Heart left ventricle (tissue), 16 donors: ENCODE measurements at places on chromosomes 11 and 22. TPM values are rescaled to one million over a fixed set of nuclear protein-coding genes. Genes with fewer than 3 reads are reported as not detected.
A peak's percentile ranks its signal among the peaks of the same experiment; 100 is the strongest.

- peak; percentile 26 for DNase-seq
These were observed 194.4 kb upstream of the PGR start for GRCh38 chr11:101323997-101324396.

DNA sequence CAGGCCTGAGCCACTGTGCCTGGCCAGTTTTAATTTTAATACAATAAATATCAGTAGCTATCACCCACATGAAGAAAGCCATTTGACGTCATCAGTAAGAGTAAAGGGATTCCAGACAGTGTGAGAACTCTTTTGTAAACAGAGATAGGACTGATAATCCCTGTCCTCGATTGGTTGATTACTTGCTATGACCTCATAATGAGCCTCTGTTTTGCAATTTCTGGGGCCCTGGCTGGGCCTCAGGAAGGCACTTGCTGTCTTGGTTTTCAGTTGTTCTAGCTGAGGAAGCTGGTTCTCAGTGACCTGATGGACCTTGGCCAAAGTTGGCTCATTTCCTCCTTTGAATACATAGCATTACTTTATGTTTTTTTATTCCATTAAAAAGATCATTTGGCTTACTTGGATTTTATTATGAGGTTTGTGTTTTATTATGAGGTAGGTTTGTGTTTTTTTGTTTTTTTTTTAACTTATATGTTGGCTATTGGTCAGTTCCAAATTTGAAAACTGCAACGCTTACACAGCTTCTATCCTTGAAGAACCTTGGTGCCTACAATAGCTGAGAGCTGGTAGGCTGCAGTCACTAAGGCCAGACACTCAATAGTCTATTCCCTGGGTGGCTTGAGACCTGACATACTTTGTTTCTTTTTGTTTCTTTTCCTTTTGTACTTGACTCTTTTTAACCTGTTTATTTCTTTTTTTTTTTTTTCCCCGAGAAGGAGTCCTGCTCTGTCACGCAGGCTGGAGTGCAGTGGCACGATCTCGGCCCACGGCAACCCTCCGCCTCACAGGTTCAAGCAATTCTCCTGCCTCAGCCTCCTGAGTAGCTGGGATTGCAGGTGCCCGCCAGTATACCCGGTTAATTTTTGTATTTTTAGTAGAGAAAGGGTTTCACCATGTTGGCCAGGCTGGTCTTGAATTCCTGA lies 20.0 kb downstream of the MARK2 start:
- peak; percentile 48 for DNase-seq

- no peak for DNase-seq
These were observed 1827.5 kb upstream of the RAG2 start for GRCh38 chr11:38425578-38425977.

- no peak for DNase-seq
These were observed 1295.9 kb downstream of the JRKL start for GRCh38 chr11:97685695-97686094.

The CBLIF gene
- total RNA-seq, result not detected

The CRYBB1 gene
- total RNA-seq, result 0.44 TPM

- DNase-seq, result no peak
These were observed 561.1 kb upstream of the CADM1 start for GRCh38 chr11:116065191-116065895.

- no peak for DNase-seq
These were observed 32.0 kb downstream of the TMEM184B start for GRCh38 chr22:38240734-38241252.

The SCN4B gene
- 12.9 TPM for total RNA-seq

- no peak for DNase-seq
These were observed 45.5 kb downstream of the ENDOD1 start for GRCh38 chr11:95135155-95135554.

- peak; percentile 39 for DNase-seq
These were observed 34.2 kb upstream of the FSHB start for GRCh38 chr11:30196400-30197206.

GRCh38 chr11:72303179-72303578 lies 59.2 kb upstream of the PHOX2A start:
- no peak for DNase-seq

DNA sequence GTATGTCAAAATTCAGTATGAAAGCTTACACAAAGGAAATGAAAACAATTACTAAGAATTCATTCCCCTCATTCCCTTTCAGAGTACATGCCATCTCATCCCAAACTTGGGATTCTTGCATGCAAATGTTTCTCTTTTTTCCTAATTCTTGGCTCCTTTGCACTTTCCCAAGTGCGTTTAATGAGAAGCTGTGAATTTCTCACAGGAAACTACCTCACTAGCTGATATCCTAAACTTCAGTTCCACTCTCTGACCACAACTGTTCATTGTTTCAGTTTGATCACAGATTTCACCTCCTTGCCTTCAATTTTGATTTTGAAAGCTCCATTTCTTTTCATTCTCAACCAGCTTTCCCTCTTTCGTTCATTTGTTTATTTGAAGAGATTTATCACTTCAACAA lies 5.9 kb upstream of the ARL14EP start:
- no peak for DNase-seq

The RASSF10 gene
- 0.56 TPM for total RNA-seq

- no peak for DNase-seq
These were observed 386.5 kb downstream of the SOX6 start for GRCh38 chr11:15969701-15970329.

The DRICH1 gene
- not detected for total RNA-seq

DNA sequence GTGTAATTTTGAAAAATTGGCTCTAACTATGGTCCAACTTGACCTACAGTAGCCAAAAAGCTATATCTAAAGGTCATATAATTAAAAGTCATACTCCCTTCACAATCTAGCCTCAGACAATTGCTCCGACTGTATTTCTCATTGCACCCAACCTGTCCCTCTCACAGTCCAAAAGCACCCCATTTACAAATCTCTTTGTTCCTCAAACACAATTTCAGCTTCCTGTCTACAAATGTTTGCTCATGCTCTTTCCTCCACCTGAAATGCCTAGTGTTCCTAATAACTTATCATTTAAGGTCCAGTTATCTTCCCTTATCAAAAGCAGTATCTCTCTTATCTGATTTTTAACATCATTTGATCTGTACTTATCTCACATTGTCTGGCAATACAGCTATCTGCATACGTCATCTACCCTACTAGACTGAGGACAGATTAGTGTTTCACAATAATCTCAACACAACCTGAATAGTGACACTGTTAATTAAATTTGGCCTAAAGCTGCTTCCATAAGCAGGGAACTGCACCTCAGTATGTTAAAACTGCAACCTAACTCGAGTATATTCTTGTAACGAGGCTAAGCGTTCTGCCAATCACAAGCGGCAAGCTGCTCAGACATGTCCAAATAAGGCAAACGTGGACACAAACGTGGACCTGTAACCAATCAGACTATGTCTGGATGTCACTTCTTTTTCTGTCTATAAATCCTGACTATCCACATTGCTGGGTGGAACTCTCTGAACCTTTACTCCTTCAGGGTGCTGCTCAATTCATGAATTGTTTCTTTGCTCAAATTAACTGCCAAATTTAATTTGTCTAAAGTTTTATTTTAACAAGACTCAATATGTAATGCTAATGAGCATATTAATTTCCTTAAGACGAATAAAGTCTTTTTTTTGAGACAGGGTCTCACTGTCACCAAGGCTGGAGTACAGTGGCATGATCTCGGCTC lies 15.9 kb downstream of the PICALM start:
- DNase-seq, result no peak

GRCh38 chr11:72254299-72254993 lies 10.5 kb upstream of the PHOX2A start:
- DNase-seq, result no peak

DNA sequence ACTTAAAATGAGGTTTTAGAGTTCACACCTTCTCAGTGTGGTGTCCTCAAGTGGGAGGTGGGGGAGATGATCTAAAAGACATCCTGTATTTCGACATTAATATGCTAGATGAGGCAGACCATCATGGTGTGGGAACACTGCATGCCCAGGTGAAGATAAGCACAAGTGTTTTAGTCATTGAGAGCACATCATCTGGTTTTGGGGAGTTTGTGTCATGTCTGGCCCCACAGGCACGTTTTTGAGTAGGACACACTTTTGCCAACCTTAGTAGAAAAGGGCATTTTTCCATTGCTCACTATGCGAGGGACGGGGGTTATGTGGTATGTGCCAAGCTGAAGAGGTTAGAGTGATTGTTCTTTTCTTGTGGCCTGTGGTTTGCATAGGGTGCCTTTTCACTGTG lies 189.3 kb downstream of the DBX1 start:
- DNase-seq, result no peak

- no peak for DNase-seq
These were observed 153.2 kb upstream of the E2F8 start for GRCh38 chr11:19393941-19394340.

The TMEM191C gene
- total RNA-seq, result 0.42 TPM

- no peak for DNase-seq
These were observed 34.6 kb downstream of the SPECC1L start for GRCh38 chr22:24305260-24305692.

DNA sequence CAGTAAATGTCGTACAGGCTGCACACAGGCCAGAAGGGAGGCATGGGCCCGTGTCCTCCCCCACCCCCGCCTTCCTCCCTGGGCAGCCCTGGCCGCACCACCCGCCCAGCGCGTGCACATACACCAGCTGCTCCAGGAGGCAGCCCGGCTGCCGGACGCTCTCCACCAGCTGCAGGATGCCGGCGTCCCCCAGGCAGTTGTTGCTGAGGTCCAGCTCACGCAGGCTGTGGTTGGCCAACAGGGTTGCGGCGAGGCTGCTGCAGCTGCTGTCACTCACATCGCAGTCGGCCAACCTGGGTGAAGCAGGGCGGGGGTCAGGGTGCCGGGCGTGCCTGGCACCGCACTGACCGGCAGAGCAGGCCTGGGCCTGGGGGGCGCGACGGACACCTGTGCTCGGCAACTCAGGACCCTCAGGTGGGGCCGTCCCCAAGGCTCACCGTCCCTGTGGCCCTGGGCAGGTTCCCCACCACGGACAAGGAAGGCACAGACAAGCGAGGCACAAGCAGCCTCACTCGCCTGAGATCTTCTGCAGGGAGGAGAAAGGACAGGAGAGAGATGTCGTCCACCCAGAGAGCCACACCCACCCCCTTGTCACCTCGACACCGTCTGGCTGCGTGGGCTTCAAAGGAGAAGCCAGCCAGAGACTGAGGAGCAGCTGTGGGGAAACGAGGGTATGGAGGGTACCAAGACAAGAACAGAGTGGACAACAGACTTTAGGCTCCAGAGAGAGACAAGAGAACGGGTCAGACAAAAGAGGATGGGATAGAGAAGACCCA lies 12.1 kb downstream of the RNH1 start:
- DNase-seq, result peak; percentile 17

DNA sequence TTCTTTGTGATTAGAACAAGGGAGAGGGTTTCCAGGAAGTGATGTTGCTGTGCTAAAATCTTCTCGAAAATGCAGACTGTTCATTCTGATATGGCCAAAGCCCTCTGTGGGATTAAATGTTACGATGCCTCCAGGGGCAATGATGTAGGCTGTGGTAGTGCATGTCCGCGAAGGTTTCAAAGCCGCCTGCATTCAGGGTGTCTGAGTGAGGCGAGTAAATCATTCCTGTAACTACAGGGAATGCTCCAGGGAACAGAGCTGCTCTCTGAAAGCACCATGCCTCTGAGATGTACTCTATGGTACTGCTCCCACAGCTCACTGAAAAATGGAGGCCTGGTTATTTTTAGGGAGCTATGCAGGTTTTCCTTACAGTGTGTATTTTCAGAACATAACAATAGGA lies 21.2 kb downstream of the PDGFD start:
- no peak for DNase-seq

- DNase-seq, result no peak
These were observed 37.0 kb upstream of the PPARA start for GRCh38 chr22:46113110-46113909.

DNA sequence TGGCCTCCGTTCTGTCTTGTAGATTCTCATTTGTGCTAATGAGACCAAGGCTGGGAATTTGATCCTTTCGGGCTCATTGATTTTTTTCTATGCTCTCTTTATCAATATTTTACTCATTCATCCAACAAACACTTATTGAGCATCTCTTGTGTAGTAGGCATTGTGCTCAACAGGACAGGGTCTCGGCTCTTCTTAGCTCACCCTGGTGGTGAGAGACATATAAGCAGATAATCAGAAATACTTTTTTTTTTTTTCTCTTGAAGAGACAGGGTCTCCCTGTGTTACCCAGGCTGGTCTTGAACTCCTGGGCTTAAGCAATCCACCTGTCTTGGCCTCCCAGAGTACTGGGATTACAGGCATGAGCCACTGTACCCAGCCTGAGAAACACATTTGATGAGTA lies 48.0 kb upstream of the SLC5A1 start:
- DNase-seq, result no peak

- DNase-seq, result no peak
These were observed 769.6 kb downstream of the NTM start for GRCh38 chr11:132140056-132140455.

The FOLR2 gene
- 24.7 TPM for total RNA-seq

DNA sequence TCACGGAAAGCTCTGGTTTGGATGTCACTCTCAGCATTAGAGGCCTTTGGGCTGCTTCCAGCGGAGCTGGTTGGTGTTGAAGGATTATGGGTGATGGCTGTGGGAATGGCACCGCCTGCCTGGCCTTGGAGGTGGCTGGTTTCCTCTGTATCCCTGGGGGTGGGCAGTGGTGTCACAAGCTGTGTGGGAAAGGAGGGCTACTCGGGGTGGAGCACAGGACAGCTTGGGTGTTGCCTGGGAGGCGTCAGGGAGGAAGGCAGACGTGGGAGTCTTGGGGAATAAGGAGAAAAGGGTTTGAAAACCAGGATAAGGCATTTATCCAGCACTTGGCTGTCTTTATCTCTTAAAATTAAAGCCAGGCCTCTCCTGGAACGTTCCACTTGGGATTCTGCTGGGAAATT lies 71.8 kb downstream of the ADAMTS15 start:
- DNase-seq, result peak; percentile 70

The ADM2 gene
- not detected for total RNA-seq

The GAB4 gene
- total RNA-seq, result not detected

DNA sequence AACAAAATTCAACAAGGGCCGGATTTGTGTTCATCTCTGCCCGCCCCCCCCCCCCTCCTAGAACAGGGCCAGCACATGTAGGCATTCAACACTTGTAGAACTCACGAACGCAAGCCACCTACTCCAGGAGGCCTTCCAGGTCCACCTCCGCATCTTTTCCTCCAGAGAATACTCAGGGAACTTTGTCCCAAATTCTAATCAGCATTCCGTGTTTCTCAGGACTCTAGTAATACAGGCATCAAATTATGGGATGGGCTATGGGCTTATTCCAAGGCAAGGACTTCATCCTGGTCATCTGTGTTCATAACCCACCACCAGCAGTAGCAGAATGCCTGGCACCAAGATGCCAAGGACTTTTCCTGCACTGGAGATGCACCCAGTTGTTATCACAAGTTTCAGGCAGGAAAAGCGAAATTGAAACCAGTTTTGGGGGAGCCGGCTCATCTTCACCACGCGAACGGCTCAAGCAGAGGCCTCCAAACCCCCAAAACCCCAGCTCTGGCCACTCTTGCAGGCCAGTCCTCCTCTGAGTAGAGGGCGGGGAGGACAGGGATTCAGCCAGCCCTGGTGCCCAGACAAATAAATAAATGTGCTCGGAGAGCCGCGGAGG lies 462 bp downstream of the UBE2L6 start:
- no peak for DNase-seq
